ENCODE measurements at places on chromosomes 2 and 18.
A peak's percentile ranks its signal among the peaks of the same experiment; 100 is the strongest.

DNA sequence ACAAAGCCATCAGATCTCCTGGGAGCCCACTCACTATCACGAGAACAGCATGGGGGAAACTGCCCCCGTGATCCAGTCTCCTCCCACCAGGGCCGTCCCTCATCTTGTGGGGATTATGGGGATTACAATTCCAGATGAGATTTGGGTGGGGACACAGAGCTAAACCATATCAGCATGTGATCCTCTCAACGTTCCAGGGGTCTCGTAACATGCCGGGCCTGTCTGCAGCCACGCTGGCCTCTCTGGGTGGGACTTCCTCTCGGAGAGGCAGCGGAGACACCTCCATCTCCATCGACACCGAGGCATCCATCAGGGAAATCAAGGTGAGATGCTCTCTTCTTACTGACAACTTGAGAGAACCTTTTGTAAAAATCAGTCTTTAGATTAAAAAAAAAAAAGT, 49.6 kb upstream of the RBM44 start:
- DNase-seq, result no peak

GRCh38 chr2:217186668-217187159, 326.9 kb upstream of the TNP1 start:
- no peak for DNase-seq

GRCh38 chr2:7895289-7895688, 786.6 kb upstream of the ID2 start:
- peak; percentile 51 for DNase-seq

DNA sequence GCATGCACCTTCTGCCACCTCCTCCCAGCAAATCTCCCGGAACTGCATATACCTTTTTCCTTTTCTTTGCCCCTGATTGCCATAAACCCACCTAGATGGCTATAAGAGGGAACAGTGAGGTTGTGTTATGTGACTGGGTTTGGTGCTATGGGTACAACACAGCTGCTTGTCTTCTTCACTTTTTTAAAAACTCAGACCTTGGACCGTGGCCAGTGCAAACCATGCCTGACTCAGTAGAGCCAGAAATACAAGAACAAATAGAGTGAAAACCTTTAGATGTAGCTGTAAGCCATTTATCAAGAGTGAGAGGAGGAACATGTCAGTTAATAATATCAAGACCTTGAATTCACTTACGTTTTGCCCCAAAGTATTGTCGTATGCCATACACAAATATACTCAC, 267.4 kb upstream of the CHAC2 start:
- DNase-seq, result no peak

DNA sequence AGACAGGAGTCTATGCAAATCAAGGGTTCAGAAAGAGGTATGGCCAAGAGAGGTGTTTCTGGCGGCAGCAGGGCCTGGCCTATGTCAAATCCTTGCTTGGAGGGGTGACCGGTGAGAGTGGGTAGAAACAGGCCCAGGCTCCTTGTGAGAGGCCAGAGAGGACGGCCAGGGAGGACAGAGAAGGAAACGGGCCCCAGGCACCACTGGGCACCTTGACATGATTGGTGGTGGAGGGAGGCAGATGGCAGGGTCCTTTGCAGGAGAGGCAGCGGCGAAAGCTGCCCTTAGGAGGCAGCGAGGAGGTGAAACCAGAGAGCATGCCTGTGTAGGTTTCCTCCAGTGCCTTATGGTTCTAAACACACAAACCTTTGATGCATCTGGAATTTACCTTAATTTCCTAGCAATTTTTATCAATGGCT, 6.2 kb downstream of the RAMP1 start:
- no peak for DNase-seq

DNA sequence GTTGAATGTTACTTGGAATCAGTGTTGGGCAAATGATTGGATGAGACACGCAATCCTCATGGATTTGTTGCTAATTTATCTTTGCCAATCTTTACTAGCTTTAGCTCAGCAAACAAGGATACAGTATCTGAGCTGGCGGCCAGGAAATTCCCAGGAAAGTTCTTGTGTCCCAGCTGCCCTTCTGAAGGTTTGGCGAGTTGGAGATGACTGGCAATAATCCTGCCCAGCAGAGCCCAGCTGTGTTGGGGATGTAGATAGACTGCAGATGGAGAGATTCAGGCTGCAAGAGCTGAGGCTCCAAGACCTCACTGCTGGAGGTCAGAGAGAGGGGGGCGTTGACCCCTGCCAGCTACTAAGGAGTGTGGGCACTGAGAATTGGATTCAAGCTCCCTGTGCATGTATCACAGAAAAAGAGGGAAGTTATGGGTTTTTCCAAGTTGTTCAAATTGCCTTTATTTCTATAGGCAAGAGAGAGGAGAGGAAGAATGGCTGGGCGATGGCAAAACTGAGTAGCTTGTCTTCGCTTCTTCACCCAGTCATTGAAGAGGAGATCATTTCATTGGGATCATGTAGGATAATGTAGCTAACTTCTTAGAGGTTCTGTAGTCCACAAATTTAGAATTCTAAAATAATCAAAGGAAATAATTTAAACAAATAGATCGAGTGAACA, 506.8 kb upstream of the LRATD1 start:
- DNase-seq, result no peak

GRCh38 chr18:70075906-70076305, 128.2 kb upstream of the CD226 start:
- DNase-seq, result no peak

GRCh38 chr2:222424276-222424728, at the start of gene SGPP2:
Gene SGPP2, plus strand, starts transcription at chr2:222424543. Its CDS starts 60 bp downstream, at chr2:222424603.
- no peak for DNase-seq

GRCh38 chr2:33673937-33674336, 74.8 kb upstream of the FAM98A start:
- DNase-seq, result peak; percentile 17

GRCh38 chr2:73415906-73416305, 30.3 kb downstream of the ALMS1 start:
- DNase-seq, result no peak

DNA sequence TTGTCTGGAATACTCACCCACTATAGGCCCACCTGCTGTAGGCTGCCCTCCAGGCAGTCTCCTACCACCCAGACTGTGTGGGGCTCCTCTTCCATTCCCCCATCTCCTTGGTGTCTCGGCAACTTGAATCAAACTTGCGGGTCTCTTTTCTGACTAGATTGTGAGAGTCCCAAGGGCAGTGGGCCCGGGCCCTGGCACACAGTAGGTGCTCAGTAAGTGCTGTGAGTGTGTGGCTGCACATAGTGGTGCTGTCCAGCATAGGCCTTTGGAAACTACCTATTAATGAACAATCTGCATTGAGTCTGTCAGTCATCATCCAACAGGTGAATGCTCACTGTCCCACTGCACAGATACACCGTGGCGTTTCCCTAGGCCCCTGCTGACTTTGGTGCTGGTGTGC, 43.6 kb upstream of the ASB1 start:
- no peak for DNase-seq

- DNase-seq, result peak; percentile 69
These were observed 125.9 kb downstream of the MAP4K4 start for GRCh38 chr2:101823347-101823791.

DNA sequence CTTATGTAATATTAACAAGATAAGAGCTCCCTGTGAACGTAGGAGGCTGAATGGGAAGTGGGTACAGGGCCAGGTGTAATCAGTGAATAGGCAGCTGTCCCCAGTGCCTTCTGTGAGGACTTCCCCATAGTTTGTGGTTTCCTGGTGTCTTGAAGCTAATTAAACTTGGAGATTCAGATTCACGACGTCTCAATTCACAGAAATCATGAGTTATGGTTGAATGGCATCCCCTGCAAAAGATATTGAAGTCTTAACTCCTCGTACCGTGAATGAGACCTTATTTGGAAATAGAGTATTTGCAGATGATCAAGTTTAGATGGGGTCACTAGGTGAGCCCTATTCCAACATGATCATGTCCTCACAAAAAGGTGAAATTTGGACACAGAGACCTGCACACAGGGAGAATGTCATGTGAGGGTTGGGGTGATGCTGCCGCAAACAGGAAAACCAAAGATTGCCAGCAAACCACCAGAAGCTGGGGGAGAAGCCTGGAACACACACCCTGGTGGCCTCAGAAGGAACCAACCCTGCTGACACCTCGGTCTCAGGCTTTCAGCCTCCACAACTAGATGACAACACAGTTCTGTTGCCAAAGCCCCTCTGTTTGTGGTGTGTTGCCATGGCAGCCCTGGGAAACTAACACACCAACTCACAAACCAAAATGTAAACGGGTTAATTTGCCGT, 13.2 kb downstream of the ARL4C start:
- DNase-seq, result peak; percentile 72

DNA sequence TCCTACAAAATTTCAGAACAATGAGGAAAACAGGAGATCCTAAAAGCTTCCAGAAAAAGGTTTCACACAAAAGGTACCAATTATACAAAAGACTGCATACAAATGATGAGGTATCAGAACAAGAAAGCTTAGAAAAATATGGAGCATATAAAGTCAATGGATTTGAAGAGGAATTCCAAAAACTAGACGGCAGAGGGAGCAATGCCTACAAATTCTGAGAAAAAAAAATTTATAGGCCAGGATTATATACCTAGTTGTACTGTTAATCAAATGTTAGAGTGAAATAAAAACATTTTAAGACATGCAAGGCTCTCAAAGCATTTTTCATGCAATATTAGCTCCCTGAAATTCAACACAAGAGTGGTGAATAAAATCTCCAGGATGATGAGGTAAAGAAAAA, 106.2 kb downstream of the ZRANB3 start:
- no peak for DNase-seq

GRCh38 chr2:98505971-98506664, 61.5 kb downstream of the INPP4A start:
- peak; percentile 65 for DNase-seq

GRCh38 chr18:44889111-44889510, 208.4 kb downstream of the SETBP1 start:
- no peak for DNase-seq

DNA sequence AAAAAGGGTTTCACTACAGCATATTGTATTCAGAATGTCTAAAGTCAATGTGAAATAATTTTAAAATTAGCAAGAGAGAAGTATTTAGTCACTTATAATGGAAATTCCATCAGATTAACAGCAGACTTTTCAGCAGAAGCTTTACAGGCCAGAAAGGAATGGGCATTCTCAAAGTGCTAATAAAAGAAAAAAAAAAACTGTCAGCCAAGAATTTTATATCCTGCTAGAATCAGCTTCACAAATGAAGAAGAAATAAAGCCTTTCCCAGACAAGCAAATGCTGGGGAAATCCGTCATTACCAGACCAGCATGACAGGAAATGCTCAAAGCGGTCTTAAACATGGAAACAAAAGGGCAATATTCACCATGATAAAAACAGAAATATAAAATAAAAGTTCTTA, 18.8 kb downstream of the LMAN1 start:
- DNase-seq, result no peak

DNA sequence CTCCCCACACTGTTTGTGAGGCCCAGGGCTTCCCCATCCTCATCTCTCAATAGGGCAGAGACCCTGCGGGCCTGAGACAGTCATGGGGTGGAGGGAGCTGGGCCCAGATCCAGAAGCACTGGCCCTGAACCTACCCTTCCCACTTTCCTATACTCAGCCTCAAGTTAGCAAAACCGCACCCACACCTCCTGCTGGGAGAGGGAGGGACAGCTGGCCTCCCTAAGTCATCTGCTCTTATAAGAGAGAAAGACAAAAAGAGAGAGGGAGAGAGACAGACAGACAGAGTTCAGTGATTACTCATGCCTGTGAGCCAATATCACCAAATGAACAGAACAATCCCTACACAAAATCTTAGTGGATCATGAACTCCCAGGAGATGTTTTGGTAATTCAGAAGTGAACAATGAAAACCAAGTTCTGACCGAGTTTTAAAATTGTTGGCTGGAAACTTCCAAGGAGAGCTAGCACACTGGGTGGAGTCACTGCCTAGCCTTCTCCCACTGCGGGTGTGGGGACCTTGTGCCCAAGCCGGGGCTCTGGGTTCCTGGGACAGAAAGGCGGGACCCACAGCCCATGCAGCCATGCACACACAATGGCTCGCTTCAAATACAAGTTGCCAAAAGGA, 130.5 kb downstream of the PXDN start:
- no peak for DNase-seq

GRCh38 chr18:47263430-47264307, 12.2 kb upstream of the SKOR2 start:
- DNase-seq, result no peak
